ENCODE measurements at places on chromosomes 7 and 10.

GRCh38 chr10:62388328-62388727 is 14.2 kb downstream of the ZNF365 start:
- no peak for DNase-seq

DNA sequence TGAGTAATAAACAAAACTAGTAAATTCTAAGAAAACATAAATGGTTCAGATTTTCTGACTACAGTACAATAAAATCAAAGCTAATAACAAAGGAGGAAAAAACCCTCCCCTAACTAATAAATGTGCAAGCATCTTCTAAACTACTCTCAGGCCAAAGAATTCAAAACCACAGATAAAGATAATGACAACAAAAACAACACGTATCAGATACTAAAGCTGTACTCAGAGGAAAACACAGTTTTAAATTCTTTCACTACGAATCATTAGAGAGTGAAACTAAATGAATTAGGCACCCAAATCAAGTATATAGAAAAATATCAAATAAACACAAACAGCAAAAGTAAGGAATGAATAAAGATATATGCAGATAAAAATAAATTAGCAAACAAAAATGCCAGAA is 200.9 kb downstream of the TEX36 start:
- no peak for DNase-seq

GRCh38 chr10:88838766-88839350 is 12.8 kb downstream of the ANKRD22 start:
- DNase-seq = no peak

GRCh38 chr10:99280472-99280871 is 44.8 kb upstream of the HPSE2 start:
- no peak for DNase-seq

DNA sequence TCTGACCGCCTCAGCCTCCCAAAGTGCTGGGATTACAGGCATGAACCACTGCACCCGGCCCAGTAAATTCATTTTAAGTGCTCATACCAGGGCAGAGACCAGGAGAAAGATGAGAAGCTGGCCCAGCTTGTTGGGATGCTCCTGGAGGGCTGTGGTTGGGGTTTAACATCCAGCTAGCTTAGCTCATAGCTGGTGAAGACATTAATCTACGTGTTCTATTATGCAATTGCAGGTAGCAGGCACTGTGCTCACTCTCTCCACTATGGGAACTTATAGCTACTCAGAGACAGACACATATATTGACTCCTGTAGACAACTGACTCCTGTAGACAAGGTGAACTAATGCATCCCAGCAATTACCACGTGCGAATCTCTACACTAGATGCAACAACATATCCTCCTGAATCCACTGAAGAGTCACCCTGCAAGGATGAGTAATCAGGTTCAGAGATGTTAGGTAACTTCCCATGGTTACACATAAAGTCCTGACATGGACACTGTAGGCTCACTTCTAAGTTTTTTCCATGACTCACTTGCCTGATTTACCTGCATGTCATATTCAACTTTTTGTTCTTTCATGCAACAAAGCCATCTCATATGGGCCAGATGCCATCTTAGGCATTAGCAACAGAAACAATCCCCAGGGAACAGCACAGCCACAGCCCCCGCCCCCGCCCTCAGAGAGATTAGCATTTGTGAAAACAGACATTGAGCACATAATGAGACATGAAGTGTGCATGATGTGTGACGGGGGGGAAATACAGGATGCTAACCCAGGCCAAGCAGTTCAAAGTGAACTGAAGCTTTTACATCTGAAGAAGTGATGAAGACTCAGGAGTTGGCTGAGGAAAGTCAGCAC is 37.2 kb downstream of the ERLIN1 start:
- DNase-seq = no peak
